ENCODE measurements at places on chromosomes 7 and 10.

- no peak for DNase-seq
Measured at GRCh38 chr7:81902536-81902935, 132.7 kb upstream of the HGF start.

DNA sequence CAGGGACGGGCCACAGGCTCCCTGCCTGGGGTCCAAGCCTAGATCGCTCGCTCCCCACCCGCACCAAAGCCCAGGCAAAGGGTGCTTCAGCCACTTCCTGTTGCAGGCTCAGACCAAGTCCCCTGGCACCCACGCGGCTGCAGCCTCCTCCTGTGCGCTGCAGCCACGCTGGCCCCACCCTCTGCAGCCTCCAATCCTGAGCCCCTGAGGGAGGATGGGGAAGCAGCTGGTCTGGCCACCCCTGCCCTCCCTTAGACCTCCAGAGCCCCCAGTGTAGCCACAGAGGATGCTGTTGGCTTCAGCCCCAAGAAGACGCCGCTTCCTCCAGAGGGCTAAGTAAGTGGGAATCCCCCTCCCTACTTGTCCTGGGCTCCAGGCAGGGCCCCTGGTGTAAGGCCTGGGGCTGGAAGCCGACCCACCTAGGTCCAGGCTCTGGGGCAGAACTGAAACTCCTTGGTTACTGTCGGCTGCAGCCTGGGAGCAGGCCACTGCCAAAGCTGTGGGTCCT, 9.4 kb downstream of the LIMK1 start:
- no peak for DNase-seq

DNA sequence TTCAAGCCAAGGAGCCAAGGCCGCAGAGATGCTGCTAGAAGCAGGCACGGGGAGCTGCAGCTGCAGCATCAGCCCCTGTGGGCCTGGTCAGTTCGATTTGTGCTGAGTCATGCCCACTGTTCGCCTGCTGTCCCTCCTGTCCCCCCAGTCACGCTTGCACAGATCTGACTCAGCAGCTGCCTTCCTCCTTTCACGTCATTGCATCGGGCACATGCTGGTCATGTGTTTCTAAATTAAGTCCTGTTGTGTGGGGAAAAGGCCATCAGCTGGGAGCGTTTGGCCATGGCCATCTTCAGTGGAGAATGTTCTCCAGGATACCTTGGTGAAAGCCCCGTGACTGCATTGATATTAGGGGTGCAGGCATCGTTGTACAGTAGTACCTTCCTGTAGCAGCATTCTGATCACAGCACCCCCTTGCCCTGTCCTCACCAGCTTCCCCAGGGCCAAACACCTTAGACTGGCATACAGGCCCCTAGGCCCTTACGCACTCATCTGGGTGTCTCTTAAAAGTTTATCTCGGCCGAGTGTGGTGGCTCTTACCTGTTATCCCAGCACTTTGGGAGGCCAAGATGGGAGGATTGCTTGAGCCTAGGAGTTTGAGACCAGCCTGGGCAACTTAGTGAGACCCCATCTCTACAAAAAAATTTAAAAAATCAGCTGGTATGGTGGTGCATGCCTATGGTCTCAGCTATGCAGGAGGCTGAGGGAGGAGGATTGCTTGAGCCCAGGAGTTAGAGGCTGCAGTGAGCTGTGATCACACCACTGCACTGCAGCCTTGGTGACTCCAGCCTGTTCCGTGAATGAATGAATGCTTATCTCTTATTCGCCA, 23.2 kb downstream of the POR start:
- DNase-seq = peak; percentile 50

DNA sequence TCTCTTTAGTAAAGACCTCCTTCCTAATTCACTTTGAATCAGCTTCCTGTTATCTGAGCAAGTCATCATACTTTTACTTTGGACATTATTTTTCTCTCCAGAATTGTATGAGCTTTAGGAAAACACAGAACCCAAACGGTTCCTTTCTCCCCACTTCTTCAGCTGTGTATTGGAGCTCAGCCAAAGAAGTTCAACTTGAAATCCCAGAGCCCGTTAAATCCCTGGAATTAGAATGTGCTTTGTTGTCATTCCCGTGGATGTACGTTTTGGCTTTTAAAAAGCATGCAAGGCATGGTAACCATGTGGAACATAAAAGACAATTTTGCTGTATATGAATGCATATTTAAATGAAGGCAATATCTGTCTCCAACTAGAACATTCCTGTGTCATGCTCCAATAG, 46.6 kb downstream of the AGMO start:
- DNase-seq = no peak
